Fibroblast of skin of right biceps (primary cell): ENCODE measurements at places on chromosomes 7 and 10.
A peak's percentile ranks its signal among the peaks of the same experiment; 100 is the strongest.

DNA sequence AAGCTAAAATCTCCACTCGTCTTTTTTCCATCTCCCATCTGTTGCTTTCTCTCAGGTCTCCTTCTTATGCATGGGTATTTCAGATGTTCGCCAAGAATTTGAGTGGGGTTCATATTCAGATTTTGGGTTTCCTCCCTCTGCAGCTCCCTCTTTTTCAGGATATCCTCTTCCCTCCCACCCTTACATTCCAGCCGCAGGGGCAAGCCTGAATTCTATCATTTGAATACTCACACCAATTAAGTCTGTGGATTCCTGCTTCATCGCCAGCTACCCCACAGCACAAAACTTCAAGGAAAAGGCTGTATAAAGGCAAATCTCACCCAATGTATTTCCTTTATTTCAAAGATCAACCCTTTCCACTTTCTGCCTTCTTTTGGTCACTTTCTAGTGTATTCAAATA is 41.6 kb upstream of the FOXI2 start:
- no peak for DNase-seq

DNA sequence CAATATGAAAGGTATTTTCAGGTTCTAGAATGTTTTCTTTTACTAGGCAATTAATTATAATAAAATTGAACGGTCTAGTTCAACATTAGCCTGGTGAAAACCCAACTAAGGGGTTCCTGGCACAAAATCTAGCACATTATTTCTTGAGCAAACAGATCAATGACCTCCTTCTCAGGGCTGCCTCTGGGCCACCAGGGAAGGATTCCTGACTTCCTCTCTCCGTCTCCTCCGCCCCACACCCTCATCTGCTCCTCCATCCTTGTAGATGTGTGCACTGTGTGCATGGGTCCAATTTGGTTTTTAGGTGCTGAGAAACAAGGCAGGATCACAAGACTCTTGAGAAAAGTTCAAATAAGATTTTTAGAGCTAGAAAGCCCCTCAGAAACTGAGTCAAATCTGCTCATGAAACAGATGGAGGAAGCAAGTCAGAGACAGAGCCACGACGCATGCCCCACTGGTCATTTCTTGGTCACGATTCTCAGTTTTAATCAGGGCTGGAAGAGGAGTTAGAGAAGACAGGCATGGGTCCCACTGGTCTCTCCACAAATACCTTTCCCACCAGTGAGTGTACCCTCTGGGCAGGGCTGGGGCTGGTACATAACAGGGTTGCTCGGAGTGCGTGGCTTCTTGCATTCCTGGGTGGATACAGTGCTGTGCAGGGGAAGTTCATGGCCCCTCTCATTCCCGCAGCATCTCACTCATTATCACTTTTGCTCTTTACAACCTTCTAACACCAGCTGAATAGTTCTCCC is 3.8 kb downstream of the TRPV6 start:
- DNase-seq: no peak

DNA sequence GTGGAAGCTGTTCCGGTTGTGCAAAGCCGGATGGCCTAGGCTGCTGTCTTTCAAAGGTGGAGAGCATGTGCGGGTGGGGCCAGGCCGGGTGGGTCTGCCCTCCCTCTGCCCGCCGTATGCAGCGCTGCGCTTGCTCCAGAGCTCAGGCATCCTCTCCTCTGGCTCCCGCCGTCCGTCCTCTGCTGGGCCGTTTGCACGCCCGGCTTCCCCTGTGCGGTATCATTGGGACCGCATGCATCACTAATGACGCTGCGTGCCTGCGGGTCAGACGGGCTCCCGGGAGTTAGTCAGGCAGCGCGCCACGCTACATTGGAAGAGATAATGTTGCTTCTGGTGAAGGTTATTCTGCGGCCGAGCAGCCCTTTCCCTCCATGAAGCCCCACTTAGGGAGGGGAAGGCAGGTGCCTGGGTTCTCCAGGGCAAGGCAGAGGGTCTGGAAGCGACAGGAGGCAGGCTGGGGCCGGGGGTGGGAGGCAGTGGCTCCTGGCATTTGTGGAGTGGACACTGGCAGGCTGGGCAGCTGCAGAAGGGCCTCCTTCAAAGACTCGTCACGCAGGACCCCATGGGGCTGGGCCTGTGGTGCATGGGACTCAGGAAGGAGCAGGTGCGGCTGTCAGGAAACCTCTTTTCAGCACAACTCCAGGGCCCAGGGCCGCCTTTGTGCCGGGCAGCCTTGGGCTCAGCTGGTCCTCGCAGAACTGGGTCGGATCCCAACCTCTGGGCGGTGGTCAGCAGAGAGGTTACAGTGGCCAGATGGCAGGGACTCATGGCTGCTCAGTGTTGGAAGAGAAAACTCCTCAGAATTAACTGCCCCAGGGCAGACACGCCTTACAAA is 318.5 kb downstream of the WDR37 start:
- DNase-seq: no peak

- peak; percentile 60 for DNase-seq
Measured at GRCh38 chr10:118870467-118871243, 115.9 kb upstream of the CACUL1 start.

GRCh38 chr7:44678471-44679179 is 70.0 kb upstream of the ZMIZ2 start:
- DNase-seq: peak; percentile 77

DNA sequence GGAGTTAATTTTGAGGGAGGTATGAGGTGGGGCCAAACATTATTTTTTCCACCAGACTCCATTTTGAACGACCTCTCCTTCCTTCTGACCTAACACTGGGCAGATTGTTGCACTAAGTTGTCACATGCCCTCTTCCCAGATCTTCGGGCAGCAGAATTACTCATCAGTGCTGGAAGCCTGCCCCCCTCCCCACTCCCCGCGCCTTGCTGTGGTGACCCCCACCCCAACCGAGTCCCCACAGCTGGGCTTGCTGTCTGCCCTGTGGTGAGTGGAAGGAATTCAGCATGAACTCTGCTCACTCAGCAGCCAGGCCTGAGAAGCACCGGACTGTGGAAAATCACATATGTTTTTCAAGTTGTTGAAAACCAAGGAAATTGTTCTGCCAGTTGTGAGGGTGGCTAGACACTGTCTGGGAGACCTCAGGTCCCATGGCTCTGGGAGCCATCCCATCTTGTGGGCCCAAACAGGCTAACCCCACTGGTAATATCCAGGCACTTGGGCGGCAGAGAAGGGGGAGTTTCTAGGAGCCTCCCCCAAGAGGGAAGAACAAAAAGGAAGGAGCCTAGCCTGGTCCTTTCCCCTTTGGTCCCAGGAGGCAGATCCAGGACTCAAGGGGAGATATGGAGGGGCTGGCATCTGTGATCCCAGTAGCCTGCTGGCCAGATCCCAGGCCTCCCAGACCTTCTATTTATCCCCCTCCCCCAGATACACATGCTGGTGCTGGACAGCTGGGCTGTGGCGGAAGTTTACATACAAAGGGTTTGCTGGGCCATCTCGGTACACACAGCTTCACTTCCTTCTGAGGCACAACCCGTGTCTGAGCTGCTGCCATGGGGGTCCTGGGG is 3.5 kb upstream of the AEBP1 start:
- DNase-seq: peak; percentile 68

DNA sequence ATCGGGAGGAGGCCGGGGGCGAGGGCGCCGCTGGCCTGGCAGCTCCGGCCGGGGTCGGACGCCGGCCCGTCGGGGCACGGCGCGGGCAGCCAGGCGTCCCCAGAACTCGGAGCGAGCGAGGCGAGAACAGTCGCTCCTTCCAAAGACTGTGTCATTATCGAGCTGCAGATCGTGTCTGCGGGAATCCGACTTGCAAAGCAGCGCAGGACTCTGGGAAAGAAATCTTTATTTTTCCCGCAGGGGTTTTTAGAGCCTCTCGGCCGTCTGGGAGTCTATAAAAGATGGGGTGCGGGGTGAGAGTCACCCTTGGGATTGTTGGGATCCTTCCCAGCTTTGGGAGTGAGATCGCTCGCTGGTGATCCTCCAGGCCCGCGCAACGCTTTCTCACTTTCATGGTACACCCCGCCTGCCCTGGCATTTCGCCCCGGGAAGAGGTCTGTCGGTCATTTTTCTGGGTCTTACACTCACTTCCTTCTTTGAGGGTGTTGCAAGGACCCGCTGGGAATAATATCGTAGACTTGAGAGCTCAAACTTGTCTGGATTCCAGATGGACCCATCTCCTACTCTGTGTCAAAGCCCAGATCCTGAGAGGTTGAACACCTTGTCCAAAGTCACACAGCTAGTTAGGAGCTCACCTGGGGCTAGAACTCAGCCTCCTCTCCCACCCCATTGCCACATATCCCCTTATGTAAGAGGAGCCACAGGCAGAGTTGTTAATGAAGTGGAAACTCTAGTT is 1.0 kb downstream of the UBTD1 start:
- DNase-seq: peak; percentile 52

DNA sequence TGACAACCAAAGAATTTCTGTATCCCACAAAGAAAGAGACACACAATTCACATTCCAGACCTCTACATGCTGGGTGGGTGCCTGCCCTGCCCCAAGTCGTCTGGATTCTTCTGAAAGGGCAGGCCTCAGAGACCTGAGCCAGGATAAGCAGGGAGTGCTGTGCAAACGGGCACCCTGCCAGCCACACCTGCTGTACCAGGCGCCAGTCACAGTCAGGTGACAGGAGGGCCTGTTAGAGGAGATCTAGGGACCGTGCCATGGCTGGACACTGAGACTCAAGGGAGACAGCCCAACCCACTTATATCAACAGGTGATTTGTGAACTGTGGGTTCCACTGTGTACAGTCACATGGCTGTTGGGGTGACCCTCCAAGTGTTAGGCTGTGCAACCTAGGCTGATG is 103.1 kb upstream of the AFAP1L2 start:
- DNase-seq: no peak

DNA sequence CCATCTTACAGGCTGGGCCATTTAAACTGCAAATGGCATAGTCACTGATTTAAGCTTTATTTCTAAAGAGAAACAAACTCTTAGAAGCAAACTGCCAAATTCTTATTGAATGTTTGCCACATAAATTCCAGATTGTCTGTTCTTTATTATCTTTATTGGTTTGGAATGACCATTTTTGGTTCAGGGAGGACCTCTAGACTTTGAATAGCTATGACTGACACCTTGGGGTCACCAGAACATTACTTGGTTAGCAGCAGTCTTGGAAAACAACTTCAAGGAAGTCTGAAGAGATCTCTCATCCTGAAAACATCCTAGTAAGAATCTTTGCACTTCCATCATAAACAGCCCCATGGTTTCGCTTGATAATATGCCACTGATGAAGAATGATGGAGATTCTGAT is 197.1 kb downstream of the SUGCT start:
- DNase-seq: peak; percentile 55

DNA sequence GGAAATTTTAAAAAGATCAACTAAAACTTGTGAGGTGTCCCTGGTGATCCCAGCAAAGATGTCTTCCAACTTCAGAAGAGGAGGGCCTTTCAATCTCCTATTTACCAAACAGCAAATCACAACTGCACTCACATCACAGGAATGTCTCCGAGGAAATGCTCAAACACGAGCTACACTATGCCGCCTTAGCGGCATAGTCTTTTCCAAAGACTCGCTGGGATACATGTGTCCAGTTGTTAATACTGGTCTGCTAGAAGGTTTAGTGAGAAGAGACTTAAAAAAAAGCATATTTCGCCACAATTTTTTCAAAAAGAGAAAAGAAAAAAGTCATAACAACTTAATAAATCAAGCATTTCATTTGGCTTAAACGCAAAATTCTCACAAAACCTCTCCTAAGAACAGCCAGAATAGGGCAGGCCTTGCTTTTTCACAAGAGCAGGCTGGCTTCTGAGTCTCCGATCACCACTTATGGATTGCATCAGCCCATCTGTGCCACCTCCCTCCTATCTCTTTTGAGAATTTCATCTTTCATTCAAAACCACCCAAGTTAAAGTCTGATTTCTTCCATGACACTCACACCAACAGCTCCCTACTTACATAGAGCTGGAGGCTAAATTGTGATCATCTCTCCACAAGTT is 66.1 kb downstream of the GNA12 start:
- no peak for DNase-seq

DNA sequence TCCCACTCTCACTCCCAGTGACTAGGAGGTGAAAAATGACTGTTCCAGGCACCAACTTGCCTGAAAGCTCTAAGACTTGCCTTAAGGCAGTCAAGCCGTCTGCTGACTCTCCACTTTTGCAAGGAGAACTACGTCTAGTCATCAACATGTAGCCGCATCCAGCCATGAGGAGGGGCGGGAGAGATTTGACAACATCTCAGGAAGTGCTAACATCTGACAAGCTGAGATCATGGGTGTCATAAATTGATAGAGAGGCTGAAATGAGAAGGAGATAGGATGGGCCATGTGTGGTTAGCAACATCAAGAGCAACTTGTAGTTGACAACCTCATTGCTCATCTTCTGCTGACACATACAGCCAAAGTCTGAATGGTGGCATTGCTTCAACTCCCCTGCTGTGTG is 9.0 kb upstream of the TBXAS1 start:
- DNase-seq: no peak

- DNase-seq: no peak
Measured at GRCh38 chr10:52632591-52632990, 140.0 kb downstream of the MBL2 start.

DNA sequence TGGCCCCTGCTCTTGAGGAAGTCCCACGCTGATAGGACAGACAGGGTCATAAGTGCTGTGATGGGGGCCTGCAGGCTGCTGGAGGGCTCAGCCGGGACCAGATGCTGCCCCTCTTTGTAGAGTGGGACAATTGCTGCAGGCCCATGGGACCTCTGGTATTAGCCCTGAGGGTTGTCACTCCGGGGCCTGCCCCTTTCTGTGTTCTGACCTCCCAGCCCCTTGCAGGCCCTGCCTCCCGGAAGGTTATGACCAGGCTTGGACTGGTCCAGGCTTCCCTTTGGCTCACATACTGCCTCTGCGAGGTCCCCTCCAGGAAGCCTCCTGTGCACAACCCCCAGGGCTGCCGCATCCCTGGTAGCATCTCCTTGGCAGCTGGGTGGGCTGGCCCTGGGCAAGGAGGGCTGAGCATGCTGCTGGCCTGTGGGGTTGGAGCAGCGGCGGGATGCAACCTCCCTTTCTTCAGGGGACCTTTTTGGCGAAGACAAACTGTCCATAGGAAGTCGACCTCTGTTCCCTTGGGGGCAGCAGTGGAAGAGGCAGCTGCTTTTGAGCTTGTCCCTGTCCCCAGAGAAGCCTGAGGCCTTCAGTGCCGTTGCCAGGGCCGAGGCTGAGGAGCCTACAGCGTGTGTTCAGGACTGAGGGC is 8.8 kb downstream of the LIMK1 start:
- DNase-seq: no peak

GRCh38 chr7:108118959-108119358 is 11.2 kb downstream of the LAMB4 start:
- DNase-seq: no peak

- DNase-seq: no peak
Measured at GRCh38 chr10:128814024-128814423, 653.0 kb upstream of the MGMT start.

GRCh38 chr10:101217450-101218281 is 11.6 kb downstream of the LBX1 start:
- DNase-seq: peak; percentile 33

GRCh38 chr7:33558549-33559323 is 346.6 kb upstream of the BMPER start:
- no peak for DNase-seq
